Lower lobe of right lung (tissue), 2 donors: ENCODE measurements at places on chromosomes 12 and 14.

GRCh38 chr14:56138928-56139327 lies 20.7 kb downstream of the PELI2 start:
- DNase-seq: no peak

DNA sequence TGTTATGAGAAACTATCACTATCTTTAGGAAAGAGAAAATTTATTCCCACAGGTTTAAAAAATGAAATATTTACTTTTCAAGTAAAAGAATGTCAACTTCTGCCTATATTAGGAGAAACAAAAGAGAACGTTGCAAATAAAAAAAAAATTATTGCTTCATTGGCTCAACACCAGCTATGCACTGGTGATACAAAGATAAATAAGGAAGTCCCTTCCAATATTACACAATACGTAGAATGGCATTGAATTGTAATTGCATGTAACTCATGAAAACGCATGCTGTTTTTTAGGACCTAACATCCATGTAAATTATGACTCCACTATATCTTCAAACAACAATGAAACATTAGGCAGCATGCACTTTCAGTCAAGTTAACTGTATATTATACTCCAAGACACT lies 56.4 kb upstream of the RERGL start:
- DNase-seq: no peak

- no peak for DNase-seq
These were observed 212.6 kb downstream of the SLC16A7 start for GRCh38 chr12:59808317-59808910.

DNA sequence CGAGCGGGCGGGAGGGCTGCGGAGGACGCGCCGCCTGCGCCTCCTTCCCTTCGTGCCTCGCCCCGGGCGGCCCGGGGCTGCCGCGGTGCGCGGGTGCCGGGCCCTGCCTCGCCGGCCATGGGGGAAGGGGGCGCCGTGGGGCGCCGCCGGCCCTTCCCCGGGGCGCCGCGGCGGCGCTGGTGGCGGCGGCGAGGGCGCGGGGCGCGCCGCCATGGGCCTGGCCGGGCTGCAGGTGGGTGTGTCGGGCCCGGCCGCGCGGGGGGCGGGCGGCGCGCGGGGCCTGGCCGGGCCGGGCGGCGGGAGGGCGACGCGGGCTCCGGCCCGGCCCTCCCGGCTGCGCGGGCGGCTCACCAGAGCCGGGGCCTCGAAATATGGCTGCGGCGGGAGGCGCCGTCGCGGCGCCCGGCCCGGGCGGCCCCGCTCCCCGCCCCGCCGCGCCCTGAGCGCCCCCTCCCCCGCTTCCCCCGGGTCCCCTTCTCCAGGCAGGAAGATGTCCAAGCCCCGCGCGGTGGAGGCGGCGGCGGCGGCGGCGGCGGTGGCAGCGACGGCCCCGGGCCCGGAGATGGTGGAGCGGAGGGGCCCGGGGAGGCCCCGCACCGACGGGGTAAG lies 5.1 kb downstream of the KMT5A start:
- no peak for DNase-seq

GRCh38 chr12:84785281-84785680 lies 127.3 kb downstream of the SLC6A15 start:
- DNase-seq: no peak

DNA sequence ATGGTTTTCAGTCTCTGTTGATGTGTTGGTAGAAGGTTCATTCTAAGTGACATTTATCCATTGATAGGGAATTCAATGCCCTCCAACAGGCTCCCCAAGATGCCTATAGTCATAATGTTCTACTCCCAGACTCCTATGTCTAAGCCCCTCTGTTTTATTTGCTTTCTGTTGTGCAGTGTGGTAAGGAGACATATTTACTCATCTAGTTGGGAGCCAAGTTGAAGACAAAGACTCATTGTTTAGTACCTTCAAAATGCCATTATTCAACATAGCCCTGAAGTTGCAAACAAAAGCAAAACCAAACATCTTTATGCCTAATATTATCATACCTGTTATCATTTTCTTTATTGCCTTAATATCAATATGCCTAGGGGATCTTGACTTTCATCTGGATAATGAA lies 302.1 kb downstream of the RMST start:
- no peak for DNase-seq

- DNase-seq: no peak
These were observed 119.6 kb downstream of the SLC16A7 start for GRCh38 chr12:59715434-59715833.

- DNase-seq: no peak
These were observed 47.0 kb downstream of the ITPK1 start for GRCh38 chr14:93068711-93069110.

DNA sequence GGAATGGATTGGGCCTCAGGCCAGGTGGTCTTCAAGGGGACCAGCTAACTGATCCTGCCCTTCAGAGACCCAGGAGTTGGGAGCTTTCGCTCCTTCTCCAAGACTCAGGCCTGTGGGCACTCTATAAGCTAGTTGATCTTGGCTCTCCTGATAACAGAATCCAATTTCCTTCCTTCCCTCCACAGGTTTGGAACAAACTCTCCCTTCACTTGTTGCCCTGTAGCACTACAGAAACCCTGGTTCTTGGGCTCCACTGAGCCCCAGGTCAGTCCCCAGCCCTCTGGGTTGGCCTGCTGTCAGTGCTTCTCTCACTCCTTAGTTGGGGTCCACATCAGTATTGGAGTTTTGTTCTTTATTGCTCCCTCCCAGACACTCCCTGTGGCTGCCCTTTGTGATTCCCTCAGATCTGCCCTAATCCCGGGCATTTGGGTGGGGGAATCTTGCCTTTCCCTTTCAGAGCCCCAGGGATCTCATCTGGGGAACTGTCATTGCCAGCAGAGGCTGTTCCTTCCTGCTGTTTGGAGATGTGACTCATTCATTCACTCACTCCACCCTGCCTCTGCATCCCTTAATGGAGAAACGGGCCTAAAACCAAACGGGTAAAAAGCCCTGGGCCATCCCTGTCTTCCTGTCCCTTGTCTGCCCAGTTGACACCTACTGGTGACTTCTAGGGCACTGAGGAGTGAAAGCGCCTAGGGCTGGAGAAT lies 4.4 kb upstream of the GPD1 start:
- no peak for DNase-seq

DNA sequence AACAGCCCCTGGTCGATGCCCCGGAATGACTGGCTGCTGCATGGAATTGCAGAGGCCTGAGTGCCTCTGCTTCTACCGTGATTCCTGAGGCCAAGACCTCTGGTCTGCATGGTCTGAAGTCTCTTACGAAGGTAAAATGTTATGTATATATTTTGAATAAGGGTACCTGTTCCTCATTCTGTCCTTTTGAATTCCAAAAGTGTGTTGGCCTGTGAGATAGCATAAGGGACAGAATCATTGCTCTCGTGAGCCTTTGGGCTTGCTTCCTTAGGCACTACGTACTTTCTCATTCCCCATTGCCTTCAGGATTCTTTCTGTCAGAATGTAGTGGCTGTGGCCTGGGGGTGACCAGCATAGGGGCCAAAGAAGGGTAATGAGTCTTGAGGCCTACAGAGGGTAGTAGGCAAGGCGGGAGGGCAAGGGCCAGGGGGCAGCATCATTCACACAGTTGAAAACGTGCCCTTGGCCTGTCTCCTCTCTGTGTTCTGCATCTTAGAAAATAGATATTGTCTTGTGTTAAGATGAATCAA lies 19.5 kb downstream of the TRAF3 start:
- no peak for DNase-seq

DNA sequence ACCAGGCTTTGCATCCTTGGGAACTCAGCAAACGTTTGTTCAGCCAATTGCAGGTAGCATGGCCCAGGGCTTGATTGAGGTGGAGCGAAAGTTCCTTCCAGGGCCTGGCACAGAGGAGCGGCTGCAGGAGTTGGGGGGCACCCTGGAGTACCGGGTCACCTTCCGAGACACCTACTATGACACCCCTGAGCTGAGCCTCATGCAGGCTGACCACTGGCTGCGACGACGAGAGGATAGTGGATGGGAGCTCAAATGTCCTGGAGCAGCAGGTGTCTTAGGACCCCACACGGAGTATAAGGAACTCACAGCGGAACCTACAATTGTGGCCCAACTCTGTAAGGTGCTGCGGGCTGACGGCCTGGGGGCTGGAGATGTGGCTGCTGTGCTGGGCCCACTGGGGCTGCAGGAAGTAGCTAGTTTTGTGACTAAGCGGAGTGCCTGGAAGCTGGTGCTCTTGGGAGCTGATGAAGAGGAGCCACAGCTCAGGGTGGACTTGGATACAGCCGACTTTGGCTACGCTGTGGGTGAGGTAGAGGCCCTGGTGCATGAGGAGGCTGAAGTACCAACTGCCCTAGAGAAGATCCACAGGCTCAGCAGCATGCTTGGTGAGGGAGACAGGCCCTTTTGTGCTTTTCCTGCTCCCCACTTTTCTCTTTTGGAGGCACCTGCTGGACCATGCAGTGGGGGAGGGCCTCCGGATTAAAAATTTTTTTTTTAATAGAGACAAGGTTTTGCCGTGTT lies 799 bp downstream of the THTPA start:
- DNase-seq: no peak

DNA sequence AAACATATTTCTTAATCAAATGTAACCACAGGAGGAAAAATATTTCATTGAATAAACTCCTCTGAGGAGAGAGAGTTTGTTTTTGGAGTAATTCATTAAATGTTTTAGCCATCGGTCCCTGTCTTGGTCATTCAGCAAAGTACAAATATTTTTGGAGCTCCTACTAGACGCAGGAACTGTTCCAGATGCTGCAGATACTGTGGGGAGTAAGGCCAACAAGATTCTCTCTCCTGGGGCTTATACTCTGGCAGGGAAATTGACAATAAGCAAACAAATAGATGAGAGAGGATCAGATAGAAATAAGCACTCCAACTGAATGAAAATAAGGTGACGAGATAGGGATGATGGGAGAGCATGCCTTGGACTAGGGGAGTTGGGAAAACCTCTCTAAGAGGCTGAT lies 264.1 kb downstream of the TTC8 start:
- DNase-seq: no peak

GRCh38 chr12:86496595-86496994 lies 240.4 kb upstream of the MGAT4C start:
- DNase-seq: no peak

DNA sequence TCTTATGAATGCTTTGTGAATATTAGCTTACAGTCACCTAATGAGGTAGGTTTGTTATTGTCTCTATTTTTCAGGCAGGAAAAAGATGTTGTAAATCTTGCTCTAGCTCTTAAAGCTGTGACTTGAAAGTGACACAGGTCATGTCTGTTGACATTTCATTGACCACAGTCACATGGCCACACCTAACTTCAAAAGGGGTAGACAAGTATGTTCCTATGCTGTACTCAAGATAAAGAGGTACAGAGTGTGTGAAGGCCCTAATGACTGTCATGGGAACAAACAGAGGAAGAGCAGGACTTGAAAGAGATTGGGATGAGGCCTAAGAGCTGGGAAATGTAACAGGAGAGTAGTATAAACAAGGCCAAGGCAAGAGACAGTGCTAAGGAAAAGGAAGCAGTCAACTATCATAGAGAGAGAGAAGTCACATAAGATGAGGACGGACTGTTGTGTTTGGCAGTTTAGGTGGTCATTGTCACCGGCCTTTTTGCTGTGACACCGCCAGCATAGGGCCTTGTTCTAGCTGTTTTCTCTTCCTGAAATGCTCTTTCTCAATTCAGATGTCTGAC lies 181.0 kb downstream of the CFAP54 start:
- DNase-seq: no peak

- peak; percentile 44 for DNase-seq
These were observed 142.1 kb downstream of the CALM1 start for GRCh38 chr14:90538716-90539495.

DNA sequence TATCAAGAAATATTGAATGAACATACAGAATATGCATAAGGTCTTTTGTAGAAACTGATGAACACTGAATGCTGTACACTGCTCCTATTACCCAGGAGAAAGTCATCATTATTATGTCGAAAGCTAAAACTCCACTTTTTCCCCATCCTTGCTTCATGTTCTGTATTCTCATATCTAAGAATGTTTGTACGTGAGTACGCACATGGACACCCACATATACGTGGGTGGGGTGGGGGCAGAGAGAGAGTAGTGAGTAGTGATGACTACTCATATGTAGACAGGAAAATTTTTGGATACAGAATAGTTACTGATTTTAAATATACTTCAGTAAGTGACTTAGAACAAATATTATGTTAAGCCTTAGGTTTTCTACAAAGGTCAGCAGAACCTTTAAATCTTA lies 75.1 kb downstream of the FERMT2 start:
- no peak for DNase-seq

GRCh38 chr12:78703820-78704525 lies 160.6 kb upstream of the SYT1 start:
- no peak for DNase-seq

DNA sequence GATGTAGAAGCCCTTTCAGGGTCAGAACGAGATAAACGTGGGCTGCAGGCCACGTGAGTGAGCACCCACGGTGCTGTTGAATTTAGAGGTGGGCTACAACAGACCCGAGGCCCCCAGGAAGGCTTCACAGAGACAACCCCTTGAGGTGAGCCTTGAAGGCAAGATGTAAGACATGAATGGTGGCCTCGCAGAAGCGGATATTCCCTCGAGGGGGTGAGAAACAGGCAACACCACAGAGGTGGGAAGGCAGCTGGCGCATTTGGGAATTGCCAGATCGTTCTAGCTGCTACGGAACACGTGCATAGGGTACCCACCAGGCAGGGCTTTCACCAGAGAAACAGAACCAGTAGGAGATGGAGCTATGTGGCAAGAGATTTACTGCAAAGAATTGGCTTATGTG lies 22.6 kb upstream of the ATP2A2 start:
- no peak for DNase-seq

DNA sequence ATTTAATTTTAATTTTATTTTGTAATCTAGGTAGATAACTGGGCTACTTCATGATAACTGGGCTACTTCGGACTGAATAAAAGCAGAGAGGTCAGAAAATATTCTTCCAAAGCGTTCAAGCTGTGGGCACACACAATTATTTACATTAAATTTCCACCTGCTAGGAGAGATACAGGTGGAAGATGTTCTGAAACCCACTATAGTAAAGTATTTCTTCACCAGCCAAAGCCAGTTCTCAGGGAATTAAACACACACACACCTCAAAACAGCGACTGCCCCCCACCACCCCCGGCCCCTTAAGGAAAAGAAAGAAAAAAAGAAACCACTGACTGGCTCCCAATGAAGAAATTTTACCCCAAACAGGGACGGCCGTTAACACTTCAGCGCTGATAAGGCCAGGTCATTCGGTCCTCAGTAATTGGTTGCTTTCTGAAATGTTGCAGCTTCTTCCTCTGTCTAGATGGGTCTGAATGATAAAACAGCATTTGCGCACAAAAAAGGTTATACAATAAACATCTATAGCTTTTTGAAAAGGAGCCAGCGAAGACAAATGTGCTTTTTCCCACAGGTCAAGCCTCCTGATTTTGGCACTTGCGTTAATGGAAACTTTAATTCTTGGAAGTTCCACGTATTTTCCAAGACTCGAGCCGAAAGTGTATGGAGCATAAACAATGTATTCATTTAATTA lies 771 bp upstream of the KCNJ8 start:
- DNase-seq: no peak

DNA sequence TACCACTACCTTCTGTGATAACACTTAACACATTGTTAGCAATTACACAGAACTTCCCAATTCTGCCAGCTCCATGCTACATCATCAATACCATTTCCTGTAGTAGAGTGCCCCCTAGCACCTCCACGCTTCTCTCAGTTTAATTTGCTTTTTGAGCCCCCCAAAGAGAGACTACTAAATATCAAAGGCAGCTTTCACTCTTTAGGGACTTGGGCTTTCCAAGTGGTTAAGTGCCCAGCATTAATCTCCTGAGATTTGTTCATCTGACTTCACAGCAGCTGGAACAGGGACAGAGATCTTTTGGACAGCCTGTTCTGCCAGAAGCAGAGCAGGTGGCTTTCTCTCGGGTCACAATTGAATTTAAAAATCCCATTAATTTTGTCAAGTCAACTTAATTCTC lies 954.9 kb downstream of the DIO2 start:
- no peak for DNase-seq

- peak; percentile 56 for DNase-seq
These were observed 43.3 kb upstream of the PLEKHG6 start for GRCh38 chr12:6266971-6267721.
